ENCODE measurements at places on chromosomes 4 and X.
A peak's percentile ranks its signal among the peaks of the same experiment; 100 is the strongest.

- no peak for DNase-seq
Measured at GRCh38 chr4:52894443-52894842, 32.3 kb downstream of the RASL11B start.

DNA sequence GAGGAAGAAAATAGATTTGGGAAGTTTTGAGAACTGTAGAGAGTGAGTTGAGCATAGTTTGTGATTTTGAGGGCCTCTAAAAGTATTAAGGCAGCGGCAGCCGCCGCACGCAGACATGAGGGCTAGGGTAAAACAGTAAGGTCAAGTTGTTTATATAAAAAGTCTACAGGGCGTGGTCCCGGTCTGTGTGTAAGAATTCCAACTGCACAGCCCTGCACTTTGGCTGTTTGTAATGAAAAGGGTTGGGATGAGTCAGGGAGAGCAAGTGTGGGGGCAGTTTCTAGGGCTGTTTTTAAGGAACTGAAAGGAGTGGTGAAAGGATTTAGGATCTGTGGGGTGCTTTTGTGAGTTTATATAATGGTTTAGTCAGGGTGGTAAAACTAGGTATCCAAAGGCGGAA is 55.0 kb downstream of the BEX3 start:
- no peak for DNase-seq

GRCh38 chrX:110806145-110806544 is 10.5 kb upstream of the CHRDL1 start:
- no peak for DNase-seq

GRCh38 chr4:5156682-5157081 is 105.4 kb downstream of the STK32B start:
- DNase-seq: no peak

DNA sequence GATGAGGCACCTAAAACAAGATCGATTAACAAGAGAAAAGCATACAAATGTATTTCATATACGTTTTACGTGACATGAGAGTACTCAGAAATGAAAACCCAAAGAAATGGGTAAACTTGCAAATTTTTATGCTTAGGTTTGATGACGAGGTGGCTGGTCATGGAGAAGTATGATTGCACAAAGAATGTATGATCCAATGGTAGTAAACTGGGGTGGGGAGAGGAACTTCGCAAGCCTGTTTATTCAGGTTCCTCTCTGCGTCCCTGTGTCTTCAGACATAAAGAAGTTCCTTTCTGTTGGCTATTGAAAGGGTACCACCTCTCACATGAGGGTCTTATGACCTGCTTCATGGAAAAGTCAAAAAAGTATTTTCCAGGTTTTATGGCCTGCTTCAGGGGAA is 309.2 kb downstream of the BCOR start:
- DNase-seq: no peak

DNA sequence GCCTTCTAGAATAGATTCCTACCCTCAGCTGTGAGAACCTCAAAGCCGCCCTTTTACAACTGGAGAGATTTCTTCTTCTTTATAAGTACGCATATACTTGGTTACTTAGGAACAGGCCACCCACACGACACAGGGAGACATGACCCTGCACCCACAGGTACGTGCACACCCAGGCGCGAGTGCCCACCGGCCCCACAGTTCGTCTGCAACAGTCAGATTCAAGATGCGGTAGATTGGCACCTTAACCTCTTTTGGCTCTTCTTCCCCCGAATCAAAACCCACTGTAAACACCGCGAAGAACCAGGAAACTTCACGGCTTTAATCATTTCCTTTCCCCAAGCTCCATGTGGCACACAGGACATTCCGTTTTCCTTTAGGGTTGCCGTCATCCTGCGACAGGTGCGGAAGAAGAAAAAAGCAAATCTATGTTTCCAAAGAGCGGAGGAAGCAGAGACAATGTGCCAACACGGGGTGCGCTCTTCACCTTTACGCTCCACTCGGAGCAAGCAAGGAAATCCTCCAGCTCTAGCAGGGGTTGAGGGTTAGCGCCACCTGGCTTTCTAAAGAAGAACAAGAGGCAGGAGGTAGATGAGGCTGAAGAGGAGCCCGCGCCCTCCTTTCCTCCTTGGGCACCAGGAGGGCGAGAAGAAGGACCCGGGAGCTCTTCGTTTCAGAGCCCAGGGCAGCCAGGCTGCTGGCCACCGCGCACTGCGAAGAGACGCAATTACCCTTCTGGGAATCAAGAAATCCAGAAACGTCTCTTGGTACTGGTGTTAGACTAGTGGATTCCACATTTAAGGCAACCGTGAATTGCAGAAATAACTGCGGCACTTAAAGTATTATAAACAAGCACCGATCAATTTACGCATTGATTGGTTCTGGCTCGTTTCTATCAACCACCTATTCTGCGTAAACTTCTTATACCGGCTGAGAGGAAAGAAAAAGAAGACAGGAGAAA is 35.7 kb downstream of the HAND2 start:
- no peak for DNase-seq

DNA sequence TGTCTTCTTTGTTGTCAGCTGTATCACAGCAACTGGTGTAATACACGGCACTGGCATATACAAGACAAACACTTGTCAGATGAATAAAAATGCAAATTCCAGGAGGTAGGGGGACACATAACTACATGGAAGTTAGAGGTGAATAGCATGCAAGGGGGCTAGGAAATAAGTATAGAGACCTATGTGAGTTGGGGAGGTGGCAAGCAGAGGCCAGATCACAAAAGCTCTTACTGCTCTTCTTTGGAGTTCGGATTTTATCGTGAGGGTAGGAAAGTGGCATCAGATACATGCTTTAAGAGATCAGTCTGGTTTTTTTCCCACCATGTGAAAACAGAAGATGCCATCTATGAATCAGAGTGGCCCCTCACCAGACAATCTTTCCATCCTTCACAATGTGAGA is 2.8 kb upstream of the SRP72 start:
- no peak for DNase-seq

DNA sequence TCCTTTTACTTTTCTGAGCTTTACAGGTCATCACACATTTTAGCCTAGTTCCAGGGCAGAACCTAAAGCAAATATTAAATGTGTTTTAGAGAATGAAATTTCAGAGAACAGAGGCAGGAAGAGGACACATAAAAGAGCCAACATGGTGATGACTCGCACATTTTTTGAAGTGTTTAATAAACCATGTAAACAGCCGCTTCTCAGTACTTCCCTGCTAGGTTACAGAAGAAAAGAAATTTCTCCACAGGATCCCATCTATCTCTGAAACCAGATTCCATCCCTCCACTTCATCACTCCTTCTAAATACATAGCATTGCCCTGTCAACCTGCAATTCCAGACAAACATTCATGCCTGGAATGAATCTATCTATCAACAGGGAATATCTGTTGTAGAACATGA is 949.5 kb upstream of the PCDH7 start:
- no peak for DNase-seq

DNA sequence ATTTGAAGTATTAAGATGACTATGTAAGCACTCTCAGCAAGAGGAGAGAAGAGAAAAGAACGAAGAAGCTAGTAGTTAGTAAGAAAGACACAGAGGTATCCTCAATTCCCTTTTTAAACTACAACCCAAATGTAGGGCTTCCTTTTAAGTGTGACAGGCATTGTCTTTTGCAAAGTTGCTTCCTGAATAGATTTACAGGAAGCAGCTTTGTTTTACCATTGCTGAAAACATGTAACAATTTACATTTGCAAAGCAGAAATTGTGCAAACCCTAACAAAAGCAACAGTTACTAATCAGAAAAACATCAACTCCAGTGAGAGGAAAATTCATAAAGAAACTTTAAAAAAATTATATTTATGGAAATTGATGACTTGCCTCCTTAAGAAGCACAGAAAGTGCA is 96.4 kb downstream of the FAM13A start:
- DNase-seq: no peak

- no peak for DNase-seq
Measured at GRCh38 chr4:58175024-58175423, 1064.8 kb upstream of the IGFBP7 start.

GRCh38 chr4:56731857-56732256 is 50.8 kb upstream of the HOPX start:
- DNase-seq: no peak

GRCh38 chr4:26088433-26088928 is 174.5 kb downstream of the SMIM20 start:
- no peak for DNase-seq

DNA sequence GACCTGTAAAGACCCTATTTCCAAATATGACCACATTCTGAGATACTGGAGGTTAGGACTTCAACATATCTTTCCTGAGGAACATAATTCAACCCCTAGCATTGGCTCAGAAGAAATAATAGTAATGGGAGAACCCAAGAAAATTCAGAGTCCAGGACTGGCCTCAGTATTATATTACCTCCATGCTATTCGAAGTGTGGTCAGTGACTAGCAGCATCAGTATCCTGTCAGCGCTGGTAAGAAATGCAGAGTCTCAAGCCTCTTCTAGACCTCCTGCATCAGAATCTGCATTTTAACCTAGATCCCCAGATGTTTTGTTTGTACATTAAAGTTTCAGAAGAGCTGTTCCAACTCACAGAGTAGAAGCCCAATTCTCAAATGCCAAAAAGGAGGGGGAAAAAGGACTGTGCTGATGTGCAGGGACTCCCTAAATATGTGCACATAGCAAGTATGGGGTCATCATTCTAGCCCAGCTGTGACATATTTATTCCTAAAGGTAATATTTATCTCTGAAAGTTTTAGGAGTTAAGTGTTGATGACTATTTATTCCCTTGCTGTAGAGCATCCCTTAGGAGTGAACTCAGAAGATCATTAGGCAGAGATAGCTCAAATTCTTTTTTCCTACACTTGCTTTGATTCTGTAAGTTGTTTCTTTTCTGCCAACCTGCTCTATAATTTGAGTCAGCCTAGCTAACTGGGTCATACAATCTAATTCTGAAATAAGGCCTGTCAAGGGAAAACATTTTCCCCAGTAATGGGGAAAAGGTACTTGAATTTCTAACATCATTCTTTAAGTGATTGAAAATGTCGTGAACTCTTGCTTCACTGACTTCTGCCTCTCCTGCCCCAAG is 361.9 kb downstream of the ARHGAP24 start:
- no peak for DNase-seq

GRCh38 chr4:124631760-124632159 is 80.8 kb downstream of the ANKRD50 start:
- DNase-seq: no peak

DNA sequence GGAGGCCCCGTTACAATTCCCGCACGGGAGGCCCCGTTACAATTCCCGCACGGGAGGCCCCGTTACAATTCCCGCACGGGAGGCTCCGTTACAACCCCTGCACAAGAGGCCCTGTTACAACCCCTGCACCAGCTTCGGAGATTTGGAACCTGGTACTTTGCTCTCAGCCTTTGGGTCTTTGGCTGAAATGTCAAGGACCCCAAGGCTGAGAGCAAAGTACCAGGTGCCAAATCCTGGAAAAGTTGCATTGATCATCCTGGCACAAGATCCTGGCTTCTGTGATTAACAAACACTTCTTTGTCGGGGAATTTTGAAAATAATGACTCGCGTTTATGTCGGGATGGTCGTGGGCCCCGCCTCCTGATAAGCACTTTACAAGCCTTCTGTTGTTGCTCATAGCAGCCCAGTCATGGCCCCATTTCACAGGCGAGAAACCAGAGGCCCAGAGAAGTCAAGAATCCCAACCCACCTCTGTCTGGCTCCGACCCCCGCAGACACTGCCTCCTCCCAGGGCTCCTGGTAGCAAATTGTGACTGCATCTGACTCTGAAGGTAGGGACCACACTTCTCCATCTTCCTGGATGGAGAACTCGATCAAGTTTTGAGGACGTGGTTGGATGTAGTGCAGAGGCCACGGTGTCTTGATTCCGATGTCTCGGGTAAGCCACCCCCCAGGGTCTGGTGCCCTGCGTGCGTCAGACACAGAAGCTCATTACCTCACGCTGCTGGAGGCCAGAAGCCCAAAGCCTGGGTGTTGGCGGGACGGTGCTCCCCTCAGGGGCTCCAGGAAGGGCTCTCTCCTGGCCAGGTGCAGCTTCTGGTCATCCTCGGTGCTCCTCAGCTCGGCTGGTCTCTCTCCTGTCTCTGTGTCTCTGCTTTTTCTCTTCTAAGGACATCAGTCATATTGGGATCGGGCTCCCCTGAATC is 60.3 kb downstream of the ADRA2C start:
- no peak for DNase-seq

- peak; percentile 73 for DNase-seq
Measured at GRCh38 chr4:47031011-47031678, at the start of gene GABRB1. Gene GABRB1, plus strand, starts transcription at chr4:47031567.

Data from right forelimb (tissue), 1 donor.